CD14-positive monocyte (primary cell): ENCODE measurements at places on chromosomes 13 and 19. TPM values are rescaled to one million over a fixed set of nuclear protein-coding genes. Genes with fewer than 3 reads are reported as not detected.

Gene ZNF180
- polyA plus RNA-seq, result 1.2 and 1.6 TPM in 2 replicates

Gene DAND5
- polyA plus RNA-seq, result not detected in 2 replicates

Gene CEACAM16
- not detected for polyA plus RNA-seq

Gene ADGRE3
- 23.9 and 27.3 TPM in 2 replicates for polyA plus RNA-seq

Gene FAAP24
- 2.3 TPM for polyA plus RNA-seq
